ENCODE measurements at places on chromosomes 7 and 10.

- no peak for DNase-seq
Observed at GRCh38 chr7:41792120-41792519, 89.2 kb upstream of the INHBA start.

DNA sequence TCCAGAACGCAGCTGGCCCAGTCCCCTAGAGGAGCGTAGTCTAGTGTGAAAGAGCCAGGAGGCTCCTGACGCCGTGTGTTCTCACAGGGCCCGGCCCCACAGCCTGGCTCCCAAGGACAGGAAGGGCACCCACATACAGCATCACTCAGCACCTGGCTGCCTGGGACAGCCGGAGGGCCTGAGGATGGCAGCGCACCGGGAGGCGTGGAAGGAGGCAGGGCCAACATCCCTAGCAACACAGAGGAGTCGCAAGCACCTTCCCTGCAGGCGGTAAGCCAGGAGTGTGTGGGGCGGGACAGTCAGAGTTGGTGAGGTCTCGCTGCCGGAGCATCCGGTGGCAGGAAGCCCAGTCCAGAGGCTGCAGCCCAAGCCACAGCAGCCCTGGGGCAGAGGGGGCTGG lies 125.8 kb downstream of the MAD1L1 start:
- no peak for DNase-seq

GRCh38 chr7:128093614-128094570 lies 62.7 kb upstream of the LRRC4 start:
- no peak for DNase-seq

GRCh38 chr10:14468023-14468441 lies 137.3 kb upstream of the FRMD4A start:
- no peak for DNase-seq

DNA sequence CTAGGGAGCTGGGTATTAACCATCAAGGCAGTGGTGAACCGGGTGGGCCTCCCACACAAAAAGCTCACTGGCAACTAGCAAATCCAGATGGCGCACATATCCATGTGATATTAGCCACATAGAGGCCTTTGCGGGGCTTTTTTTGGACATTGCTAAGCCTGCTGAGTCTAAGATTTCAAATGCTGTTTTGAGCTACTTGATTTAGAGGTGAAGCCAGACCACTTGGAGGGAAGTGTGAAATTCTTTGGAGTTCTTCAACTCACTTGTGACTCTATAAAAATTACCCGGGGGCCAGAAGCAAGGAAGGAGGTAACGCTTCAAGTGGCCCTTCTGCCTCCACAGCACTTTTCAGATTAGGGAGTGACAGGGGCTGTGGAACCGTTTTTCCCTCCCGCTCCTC lies 619.8 kb upstream of the GALNT17 start:
- no peak for DNase-seq

All from stimulated activated CD4-positive, alpha-beta T cell treated with anti-CD3 and anti-CD28 coated beads, Interleukin-15, amount 100 ng/mL, for 24 hours (primary cell).